ENCODE measurements at places on chromosomes 13 and 19.

GRCh38 chr13:97386801-97387484 is 47.0 kb upstream of the RAP2A start:
- DNase-seq: peak; percentile 90

DNA sequence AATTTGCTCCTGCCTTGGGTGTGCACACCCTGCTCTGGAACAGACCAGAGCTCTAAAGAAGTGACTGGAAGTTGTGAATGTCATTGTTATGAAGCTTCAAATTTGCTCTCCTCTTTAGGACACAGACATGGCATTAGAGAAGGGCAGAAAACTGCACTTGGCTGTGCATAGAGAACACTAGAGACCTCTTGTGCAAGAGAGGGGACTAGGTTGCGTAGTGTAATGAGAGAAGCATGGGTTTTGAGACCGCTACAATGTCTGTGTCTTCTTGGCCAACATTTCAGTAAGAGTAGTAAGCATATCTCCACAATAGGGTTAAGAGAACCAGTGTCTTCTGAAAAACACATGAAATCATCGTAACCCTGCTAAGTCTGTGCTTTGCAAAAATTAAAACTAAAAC is 423.3 kb downstream of the SPRY2 start:
- DNase-seq: no peak

- peak; percentile 19 for DNase-seq
Measured at GRCh38 chr13:91133941-91134802, 213.3 kb upstream of the MIR17HG start.

DNA sequence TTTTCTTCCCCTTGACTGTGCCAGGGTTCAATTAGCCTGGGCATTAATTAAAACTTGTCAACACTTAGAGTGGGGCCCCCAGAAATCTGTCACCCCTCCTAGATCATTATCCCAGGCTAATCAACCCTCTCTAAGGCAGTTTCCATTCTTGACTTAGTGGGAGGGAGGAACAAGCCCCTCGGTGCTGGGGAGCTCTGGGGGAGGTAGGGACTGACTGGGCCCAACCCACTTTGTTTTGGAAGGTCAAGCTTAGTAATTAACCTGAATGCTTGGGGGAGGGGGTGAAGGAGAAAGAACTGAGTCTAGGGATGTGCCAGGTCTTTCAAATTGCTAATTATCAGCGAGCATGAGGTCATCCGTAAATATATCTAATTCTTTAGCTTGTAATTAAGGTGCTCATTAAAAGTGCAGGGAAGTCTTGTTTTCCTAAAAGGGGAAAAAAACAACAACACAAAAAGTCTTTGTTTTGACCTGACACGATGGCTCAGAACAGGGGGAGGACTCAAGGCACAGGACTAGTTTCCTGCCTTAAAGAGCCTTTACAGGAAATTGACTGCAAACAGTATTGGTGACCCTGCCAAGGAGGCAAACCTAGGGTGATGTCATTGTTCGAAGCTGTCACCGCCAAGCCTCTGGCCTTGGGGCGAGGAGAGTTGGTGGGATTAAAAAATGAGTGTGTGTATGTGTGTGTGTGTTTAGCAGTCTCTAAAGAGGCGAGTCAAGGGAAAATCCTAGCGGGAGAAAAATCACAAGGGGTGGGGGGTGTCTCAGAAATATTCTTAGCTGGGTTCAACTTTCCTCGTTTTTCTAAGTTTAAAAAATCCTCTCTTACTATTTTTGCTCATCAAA is 19.4 kb downstream of the ACTN4 start:
- DNase-seq: no peak

- DNase-seq: no peak
Measured at GRCh38 chr19:11821474-11822109, 7.5 kb downstream of the ZNF440 start.

DNA sequence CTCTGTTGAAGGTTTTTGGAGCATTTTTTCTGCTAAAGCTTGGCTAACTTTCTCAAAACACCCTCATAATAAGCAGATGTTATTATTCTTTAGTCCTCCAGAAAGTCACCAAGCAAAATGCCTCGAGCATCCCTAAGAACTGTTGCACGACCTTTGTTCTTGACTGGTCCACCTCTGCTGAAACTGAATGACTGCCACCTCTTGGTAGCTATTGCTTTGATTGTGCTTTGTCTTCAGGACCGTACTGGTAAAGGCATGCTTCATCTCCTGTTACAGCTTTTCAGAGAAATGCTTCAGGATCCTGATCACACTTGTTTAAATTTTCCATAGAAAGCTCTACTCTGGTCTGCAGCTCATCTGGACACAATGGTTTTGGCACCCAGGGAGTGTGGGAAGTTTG is 254.8 kb downstream of the DCT start:
- DNase-seq: no peak

- DNase-seq: no peak
Measured at GRCh38 chr19:27780367-27781075, 1432.4 kb downstream of the UQCRFS1 start.

DNA sequence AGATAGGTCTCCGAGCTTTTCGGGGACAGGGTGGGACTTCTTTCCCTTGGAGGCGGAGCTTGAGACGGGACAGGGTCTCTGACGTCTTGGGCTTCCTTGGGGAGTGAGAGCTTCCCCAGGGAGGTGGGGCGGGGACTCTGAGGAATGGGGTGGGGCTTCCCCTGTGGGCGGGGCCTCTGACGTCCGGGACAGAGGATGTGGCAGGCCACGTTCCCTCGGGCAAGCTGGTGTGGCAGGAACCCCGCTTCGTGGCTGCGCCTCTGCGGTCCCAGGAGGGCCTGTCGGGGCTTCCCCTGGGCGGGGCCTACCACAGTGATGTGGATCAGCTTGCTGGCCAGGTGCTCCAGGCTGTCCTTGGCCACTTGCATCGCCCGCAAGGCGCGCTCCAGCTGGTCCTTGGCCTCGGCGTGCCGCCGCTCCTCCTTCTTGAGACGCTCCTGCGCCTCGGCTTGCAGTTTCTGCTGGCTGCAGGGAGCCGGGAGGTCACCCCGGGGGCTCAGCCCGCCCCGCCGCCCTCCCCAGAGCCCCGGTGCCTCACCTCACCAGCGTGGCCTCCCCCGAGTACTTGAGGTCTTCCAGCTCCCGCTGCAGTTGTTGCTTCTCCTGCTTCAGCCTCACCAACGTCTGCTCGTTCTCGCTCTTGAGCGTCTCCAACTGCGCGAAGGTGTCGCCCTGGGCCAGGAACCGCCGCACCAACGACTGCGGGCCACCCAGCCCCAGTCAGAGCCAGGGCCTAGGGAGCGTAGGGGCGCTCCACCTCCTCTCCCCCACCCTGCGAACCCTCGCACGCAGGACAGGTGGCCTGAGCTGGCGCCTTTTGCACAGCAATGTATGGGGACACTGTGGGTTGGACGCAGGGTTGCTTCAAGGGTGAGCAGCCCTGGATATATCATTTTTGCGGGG is 3.3 kb upstream of the RGL3 start:
- peak; percentile 61 for DNase-seq

DNA sequence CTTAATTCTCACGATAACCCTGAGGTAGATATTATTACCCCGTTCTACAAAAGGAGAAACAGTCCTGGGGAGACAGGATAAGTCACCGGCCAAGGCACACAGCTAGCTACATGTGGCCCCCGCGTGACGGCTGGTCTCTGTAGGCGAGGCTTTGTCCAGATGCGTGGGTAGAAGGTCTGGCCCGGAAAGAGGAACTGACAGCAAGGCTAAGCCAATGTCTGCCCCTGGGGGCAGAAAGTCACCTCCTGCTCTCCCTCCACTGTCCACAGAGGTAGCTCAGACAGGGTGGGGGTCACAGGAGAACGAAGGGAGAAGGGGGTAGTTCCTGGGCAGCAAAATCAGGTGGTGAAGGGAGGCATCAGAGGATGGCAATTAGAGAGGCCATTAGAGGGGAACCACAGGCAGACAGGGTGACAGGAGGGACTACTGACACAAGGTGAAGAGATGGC is 1.8 kb downstream of the APOC4 start:
- DNase-seq: no peak

- DNase-seq: no peak
Measured at GRCh38 chr19:40936755-40937154, 54.3 kb upstream of the CYP2B6 start.

- peak; percentile 90 for DNase-seq
Measured at GRCh38 chr19:49554701-49555181, 25.6 kb downstream of the NOSIP start.

DNA sequence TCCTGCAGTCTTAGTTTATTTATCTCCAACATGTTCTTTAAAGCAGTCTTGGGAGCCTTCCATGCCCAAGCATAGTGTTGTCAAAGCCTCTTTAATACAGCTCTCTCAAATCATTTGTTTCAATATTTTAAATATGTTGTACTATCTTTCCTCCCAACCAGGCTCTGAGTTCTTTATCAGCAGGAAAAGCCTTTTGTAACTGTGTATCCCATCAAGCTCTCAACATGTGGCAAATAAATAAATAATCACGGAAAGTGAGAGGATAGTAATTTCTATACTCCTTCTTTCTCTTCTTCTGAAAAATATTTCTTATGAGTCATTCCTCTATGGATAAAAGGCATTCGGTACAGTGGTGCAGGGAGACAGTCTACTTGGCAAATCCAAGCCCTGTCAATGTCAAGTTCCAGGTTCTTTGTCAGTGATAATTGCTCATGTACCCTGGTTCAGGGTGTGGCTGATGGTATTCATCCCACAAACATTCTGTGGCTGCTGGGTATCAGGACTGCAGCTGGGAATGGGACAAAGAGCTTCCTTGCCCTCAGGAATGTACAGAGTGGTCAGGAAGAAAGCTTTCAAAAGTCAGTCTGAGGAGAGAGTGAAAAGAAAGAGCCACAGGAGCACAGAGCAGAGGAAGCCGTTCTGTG is 384.3 kb downstream of the EFNB2 start:
- no peak for DNase-seq

GRCh38 chr13:110324026-110324749 is 17.1 kb downstream of the COL4A2 start:
- DNase-seq: no peak

DNA sequence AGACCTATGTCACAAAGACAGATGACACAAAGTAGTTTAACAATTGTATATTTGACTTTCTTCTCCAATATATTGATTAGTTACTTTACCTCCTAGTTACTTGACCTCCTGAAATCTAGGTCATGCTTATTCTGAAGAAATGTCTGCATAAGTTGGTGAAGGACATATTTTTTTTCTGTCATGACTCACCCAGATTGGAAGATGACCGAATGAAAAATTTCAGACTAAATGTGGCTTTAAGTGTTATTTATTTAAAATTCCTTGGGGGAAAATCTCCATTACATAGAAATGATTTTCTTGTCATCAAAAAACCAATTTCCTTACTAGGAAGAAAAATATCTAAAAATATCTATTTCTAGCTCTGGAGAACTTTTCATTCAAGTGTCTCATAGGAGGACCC is 217.1 kb downstream of the POSTN start:
- DNase-seq: no peak

- no peak for DNase-seq
Measured at GRCh38 chr19:35262101-35262761, 6.5 kb upstream of the USF2 start.

DNA sequence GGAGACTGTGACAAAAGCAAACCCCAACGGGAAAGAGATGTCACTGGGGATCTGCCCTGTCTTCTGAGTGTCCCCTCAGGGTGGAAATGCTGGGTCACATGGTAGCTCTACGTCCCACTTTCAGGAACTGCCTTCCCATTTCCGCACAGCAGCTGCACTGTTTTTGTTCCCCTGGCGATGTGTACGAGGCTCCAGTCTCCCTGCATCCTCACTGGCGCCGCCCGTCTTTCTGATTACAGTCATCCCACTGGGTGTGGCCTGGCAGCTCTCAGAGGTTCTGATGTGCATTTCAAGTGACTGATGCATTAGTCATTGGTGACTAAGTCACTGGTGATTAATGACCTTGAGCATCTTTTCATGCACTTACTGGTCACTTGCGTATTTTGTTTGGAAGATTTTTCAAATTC is 21.2 kb downstream of the PCID2 start:
- DNase-seq: no peak

- no peak for DNase-seq
Measured at GRCh38 chr19:10290876-10291553, 1.3 kb downstream of the ICAM5 start.

GRCh38 chr19:29623726-29624488 is 17.8 kb downstream of the POP4 start:
- DNase-seq: no peak

GRCh38 chr19:50461066-50461875 is 15.0 kb upstream of the EMC10 start:
- peak; percentile 43 for DNase-seq

- no peak for DNase-seq
Measured at GRCh38 chr13:23950736-23951510, 53.6 kb upstream of the C1QTNF9B start.

DNA sequence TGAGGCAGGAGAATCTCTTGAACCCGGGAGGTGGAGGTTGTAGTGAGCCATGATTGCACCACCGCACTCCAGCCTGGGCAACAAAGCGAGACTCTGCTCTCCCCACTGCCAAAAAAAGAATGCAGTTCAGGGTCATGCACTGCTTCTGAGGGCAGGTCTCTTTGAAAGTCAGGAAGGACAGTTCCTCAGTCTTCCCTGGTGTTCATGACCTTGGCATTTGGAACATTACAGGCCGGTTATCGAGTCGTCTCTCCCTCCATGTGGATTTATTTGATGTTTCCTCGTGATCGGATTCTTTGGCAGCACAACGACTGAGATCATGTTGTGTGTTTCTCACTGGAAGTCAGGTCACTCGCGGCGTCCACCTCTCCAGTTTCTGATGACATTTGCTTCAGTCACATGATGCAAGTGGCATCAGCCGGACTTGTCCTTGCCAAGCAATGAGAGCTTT is 17.2 kb downstream of the FGF21 start:
- no peak for DNase-seq

DNA sequence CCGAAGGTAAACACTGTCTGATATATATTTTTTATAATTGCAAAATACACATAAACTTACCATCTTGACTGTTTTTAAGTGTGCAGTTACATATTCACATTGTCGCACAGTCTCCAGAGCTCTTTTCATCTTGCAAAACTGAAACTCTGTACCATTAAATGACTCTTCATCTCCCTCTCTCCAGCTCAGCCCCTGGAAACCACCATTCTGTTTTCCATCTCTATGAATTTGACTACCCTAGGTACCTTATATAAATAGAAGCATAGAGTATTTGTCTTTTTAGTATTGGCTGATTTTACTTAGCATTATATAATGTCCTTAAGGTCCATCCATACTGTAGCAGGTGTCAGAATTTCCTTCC is 45.8 kb downstream of the LRCH1 start:
- DNase-seq: no peak
